ENCODE measurements at places on chromosomes 5 and 9.
A peak's percentile ranks its signal among the peaks of the same experiment; 100 is the strongest.

GRCh38 chr5:151434570-151435237, 12.7 kb upstream of the SLC36A1 start:
- no peak for DNase-seq

GRCh38 chr9:117354244-117354847, 60.5 kb downstream of the ASTN2 start:
- no peak for DNase-seq

GRCh38 chr5:62964428-62964827, 385.8 kb downstream of the LRRC70 start:
- no peak for DNase-seq

- DNase-seq: peak; percentile 50
These were observed 441.1 kb downstream of the SEMA5A start for GRCh38 chr5:9104571-9105339.

DNA sequence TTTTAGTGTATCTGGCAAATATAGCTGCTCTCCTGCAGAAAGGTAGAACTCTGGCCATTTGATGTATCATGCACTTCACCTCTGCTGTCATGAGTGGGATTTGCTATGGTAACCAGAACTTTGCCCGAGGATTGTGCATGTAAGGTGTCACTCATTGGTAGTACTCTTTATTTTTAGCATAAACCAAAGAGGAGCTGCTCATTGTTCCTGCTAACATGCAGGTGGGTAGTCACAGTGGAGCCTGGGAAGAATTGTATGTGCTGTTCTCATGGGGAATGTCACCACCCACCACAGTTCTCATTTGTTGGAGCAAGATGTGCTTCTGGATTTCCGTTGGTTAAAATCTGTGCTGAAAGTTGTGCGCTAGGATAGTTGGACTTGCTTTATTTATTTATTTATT, 12.3 kb downstream of the PDZD2 start:
- DNase-seq: no peak

- no peak for DNase-seq
These were observed 48.3 kb downstream of the ACER2 start for GRCh38 chr9:19456996-19457692.

DNA sequence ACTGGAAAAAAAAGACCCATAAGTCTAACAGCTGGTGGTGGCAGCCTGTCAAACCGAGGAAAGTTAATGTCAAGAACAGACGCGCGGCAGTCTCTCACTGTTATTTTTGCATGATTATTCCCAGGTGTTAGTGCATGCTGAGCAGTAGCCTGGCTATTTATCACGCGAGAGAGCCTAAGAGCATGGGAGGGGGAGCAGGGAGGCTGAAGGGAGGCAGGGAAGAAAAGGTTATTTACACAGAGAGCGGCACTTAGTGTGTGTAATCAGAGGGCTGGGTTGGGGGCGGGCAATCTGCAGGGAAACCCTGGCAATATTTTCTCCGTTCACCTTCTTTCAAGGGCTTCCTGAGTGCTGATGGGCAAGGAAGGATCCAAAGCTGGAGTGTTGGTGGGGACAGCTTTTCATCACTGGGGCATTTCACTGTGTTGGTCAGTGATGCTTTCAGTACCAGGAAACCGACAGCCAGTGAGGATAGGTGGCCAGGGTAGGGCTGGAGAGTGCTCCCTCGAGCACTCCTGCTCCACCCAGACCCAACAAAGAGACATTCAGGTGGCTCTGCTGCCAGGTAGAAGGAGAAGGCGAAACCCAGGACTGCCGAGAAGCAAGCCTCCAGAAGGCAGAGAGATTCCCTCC, 39.6 kb downstream of the ZNF608 start:
- DNase-seq: no peak

DNA sequence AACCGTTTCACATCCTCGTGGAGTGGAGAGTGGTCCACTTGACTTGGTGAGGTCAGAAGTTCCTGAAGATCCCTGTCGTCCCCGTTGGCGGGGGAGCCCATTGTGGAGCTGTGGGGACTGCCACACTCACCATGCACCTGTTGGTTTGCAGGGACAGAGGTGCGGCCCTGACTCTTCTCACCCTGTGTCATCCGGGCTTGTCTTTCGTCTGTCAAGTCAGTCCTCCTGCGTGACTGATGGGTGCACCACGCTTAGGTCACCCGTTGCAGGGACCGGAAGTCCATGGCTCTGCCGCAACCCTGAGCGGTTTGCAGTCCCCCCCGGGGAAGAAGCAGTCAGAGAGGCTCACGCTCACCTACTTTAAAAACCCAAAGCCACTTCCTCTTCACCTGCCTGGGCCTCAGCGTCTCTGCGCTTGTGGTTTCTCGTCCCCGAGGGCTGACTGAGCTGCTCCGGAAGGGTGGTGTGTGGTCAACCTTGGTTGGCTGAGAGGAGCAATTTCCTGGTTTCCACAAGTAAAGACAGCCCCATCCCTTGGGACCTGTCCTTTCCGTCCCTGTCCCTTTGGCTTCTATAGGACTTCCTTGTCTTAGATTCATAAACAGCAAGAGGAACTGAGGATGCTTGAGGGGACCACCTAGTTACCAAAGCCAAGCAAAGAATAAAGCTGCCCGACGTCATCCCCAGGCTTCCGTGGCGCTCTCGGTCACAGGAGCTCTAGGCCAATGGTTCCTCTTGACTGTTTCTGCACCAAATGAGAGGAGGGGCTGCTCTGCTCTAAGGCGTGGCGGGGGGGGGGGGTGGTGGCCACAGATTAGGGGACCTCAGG, 53.2 kb downstream of the USP20 start:
- no peak for DNase-seq

GRCh38 chr5:123735384-123735783, 223.4 kb downstream of the CSNK1G3 start:
- no peak for DNase-seq

GRCh38 chr9:69379270-69379982, 54.4 kb downstream of the ENTREP1 start:
- DNase-seq: peak; percentile 29

DNA sequence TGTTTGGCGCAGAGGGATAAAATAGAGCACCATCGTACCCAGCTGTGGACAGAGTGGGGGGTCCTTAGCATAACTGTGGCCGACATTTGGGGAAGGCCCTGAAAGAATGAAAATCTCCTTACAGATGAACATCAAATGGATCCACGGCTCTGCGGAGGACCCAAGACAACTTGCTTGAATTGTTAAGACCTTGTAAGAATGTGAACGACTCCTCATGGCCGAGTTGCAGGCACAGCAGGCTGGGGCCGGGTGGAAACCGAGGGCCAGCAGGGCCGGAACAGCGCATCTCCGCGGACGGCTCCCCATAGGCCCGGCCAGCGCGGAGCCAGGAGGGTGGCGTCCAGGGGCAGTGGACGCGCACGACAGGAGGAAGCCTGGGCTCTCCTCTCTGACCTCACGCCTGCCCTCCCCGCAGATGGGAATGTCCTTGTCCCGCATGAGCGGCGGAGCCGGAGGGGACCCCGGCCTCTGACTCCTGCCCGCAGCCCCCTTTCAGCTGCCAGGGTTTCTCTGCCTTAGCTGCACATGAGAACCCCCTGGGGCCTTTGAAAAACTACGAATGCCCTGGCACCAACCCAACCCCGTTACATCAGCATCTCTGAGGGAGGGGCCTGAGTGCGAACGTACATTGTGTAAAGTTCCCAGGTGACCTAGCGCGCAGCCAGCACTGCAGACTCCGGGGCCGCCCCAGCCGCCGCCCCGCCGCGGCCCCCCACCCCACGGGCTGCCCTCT, 36.2 kb upstream of the PTCH1 start:
- DNase-seq: no peak

DNA sequence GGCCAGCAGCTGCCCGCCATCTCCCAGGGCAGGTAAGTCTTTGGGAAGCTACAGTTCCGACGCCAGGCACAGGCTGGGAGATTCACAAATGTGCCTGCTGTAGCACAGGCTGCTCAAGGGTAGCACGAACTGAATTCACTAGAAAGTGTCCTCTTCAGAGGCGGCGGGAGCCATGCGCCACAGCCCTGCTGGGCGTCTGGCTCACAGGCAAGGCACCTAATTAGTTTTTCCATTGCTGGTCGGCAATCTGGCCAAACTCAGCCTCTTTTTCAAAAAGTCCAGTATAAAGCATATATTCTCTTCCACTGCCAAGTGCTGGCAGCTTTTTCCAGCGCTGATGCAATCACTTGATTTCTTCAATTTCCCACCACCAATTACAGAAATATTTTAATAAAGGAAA, 128.9 kb upstream of the RAPGEF1 start:
- no peak for DNase-seq

DNA sequence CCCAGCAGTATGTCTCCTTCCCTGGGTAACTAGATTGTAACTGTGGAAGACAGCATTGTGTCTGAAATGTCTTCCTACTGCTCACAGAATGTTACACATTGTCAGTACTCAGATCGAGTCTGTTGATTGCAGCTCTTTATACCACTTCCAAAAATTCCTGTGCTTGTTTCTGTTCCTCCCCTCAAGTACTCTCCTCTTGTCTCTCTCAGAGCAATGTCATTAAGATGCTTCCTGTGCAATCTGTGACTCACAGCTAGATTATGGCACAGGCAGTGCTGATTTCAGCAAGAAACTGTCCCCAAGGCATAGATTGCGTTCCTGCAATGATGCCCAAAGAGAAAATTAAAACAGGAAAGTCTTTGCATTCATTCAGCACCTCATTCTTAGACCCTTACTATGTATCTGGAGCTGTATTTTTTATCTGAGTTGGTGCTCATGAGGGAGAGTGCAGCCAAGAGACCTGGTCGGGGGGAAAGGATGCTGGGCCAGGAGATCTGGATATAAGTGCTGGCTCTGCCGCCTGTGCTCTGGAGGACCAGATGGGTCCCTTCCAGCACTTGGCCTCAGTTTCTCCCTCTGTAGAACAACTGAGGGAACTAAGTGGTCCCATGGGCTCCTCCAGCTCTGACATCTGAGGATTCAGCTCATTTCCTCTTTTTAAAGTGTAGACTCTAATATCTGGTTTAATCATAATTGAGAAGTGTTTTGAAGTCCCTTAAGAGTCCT, 40.8 kb upstream of the GNPDA1 start:
- DNase-seq: peak; percentile 86

DNA sequence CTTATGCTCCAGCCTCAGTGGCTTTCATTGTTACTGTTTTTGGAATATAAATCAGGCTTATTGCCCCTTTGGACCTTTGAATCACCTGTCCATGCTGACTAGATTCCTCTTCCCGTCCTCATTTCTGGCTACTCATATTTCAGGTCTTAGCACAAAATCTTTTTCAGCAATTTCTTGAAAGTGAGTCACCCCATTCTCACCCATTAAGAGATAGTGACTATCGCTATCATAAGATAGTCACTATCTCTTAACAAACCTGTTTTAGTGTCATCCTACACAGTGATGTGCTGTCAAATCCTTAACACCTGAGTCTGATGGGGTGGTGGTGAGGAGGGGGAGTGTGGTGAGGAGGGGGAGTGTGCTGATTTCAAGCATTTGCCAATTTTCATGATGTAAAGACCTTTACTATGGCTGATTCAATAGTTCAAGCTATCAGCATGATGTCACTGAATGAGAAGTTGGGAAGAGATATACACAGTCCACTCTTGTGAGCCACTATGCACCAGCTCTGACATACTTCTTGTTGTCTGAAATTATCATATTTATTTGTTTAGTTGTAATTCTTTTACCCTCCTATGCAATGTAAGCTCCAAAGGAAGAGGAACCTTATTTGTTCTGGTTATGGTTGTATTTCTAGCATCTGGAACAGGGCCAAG, 95.3 kb downstream of the GRIA1 start:
- no peak for DNase-seq

DNA sequence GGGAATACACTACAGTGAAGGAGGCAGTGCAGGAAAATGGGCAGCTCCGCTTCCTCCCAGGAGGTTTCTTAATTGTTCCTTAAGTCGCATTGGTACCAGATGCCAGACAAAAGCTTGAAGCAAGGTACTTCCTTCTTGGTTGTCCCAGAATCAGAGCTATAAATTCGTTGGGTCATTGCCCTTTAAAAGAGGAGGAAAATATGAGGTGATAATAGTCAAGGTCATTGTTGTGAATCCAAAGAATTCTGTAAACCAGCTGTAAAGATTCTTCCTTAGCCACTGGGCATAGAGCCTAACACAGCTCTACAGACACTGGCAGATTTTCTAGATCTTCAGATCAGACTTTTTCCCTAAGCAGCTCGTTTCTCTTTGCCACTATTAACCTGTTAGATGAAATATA, 444.1 kb upstream of the TLE4 start:
- DNase-seq: no peak

DNA sequence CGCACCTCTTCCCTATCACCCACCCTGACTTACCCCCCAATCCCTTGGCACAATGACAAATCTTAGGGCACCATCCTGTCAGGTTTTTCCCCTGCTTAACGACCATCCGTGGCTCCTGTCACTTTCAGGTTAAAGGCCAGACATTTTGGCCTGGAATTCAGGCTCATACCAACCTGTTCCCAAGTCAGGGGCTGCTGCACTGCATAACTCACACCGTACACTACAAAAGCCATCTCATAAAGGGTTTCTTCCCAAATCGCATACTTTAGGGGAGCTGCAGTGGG, 7.5 kb upstream of the AKNA start:
- DNase-seq: no peak

DNA sequence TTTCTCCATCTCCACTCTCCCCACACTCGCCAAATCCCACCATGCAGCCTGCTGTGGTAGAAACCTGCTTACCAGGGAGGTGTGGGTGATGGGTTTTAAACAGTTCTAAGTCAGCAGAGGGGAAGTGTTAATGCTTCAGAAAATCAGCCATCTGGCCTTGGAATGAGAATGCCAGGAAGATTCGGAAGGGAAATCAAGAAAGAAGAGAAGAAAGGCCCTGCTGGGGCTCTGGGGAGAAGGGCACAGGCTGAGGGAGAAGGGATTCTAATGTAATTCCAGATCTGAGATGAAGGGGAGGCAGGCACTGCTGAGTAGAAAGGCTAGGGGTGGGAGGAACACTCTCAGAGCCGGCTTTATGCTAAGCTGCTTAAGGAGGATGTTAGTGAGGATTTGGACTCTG, 434.7 kb upstream of the DMAC1 start:
- no peak for DNase-seq

GRCh38 chr9:126690431-126691051, 76.8 kb downstream of the LMX1B start:
- no peak for DNase-seq

- DNase-seq: no peak
These were observed 32.4 kb downstream of the GOLGA2 start for GRCh38 chr9:128243215-128244018.

- no peak for DNase-seq
These were observed 28.7 kb downstream of the EXOC3 start for GRCh38 chr5:471750-472058.

GRCh38 chr5:93404246-93404645, 176.8 kb downstream of the NR2F1-AS1 start:
- DNase-seq: no peak

DNA sequence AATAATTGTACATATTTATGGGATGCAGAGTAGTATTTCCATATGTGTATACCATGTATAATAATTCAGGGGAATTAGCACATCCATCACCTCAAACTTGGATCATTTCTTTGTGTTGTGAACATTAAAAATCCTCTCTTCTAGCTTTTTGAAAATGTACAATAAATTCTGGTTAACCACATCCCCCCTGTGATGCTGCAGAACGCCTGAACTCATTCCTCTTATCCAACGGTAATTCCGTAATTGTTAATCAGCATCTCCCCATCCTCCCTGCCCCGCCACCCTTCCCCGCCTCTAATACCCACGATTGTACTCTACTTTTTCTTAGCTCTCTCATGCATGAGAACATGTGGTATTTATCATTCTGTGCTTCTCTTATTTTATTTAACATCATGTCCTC, 127.7 kb upstream of the ANKRD55 start:
- no peak for DNase-seq
